ENCODE measurements at places on chromosomes 6 and 20.

DNA sequence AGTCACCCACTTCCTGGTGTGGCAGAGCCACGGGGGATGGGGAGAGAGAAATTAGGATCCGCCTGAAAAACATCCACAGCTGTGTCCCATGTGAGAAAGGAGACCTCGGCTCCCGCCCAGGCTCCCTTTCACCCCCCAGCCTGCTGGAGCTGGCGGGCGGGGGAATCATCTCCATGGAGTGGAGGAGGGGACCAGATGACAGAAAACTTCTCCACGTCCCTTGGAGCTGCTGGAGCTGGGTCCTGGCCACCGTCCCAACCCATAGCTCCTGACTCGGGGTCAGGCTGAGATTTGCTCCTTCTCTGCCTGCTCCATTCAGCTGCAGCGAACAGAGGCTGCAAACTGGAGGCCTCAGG, 113.8 kb downstream of the CEBPB start:
- no peak for DNase-seq

GRCh38 chr6:89843070-89843469, 13.4 kb downstream of the CASP8AP2 start:
- no peak for DNase-seq

GRCh38 chr20:2706688-2707352, 14.2 kb downstream of the EBF4 start:
- no peak for DNase-seq

DNA sequence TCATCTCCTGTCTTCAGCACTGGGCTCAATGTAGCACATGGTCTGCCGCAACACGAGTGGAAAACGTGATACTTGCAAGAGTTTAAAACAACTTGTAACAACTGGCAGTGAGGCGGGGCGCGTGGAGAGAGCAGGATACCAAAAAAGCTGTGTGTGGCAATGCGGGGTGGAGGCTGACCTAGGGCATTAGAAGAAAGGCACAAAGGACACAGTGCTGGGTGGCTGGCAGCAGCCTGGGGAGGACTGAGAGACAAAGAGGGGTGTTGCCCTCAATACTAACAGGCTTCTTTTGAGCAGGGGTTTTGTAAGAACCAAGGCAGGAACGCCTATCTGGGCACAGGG, 1.5 kb upstream of the GFOD1 start:
- DNase-seq = no peak

GRCh38 chr6:24802271-24803059, 3.7 kb upstream of the ARMH2 start:
- no peak for DNase-seq

DNA sequence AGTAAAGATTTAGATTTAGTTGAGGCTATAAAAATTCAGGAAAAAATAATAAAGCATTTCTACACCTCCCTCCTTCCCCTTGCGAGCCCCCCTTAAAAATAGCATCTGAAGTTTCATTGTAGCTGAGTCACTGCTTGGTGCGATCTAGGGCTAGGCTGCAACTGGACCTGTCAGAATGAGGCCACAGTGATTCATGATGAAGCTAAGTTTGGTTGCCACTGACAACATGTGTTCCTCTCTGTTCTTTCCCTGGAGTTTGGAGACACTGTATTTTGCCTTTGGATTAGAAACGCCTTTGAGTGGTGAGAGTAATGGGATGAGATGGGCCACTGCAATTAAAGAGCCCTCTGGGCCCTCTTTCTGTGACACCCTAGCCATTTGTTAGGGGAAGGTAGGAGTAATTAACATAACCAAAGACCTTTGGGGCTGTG, 334.1 kb downstream of the NRN1 start:
- peak; percentile 96 for DNase-seq
